ENCODE measurements at places on chromosomes 4 and X.

GRCh38 chr4:8225706-8226443 is 26.8 kb downstream of the SH3TC1 start:
- no peak for DNase-seq

DNA sequence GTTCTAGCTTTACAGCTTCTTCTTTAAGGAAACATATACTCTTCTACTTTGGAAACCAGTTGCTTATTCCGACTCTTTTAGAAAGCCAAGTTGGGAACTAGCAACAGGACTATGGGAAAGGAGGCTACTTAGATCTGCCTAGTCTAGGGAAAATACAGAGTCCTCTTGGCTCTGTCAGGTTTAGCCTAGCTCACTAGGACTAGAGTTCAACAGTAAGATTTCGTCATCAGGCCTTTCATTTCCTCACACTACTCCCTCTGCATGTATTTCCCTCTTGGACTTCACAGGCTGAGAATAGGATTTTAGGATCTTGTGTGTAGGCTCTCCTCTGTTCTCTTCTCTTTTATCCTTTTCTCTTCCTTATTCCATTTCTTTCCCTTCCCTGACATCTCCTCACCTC is 409.8 kb downstream of the AR start:
- no peak for DNase-seq

- no peak for DNase-seq
Measured at GRCh38 chr4:136651932-136652331, 880.4 kb downstream of the PCDH18 start.

- no peak for DNase-seq
Measured at GRCh38 chr4:125624951-125625350, 310.2 kb downstream of the FAT4 start.

DNA sequence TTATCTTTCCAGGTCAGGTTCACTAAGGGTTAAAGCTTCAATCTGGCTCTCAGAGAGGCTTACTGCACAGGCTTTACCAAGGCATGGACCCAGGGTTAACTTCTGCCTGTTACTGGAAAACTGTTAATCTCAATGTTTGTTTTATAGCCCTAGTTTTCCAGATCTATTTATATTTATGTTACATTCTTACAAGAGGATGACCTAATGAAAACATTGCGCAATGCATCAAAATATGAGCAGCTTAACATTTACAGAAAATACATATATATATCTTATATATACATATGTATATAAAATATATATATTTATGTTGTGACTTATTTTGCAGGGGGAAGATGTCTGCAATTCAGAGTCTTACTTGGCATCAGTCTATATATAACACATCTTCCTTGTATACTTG is 112.3 kb downstream of the PCDH19 start:
- no peak for DNase-seq

DNA sequence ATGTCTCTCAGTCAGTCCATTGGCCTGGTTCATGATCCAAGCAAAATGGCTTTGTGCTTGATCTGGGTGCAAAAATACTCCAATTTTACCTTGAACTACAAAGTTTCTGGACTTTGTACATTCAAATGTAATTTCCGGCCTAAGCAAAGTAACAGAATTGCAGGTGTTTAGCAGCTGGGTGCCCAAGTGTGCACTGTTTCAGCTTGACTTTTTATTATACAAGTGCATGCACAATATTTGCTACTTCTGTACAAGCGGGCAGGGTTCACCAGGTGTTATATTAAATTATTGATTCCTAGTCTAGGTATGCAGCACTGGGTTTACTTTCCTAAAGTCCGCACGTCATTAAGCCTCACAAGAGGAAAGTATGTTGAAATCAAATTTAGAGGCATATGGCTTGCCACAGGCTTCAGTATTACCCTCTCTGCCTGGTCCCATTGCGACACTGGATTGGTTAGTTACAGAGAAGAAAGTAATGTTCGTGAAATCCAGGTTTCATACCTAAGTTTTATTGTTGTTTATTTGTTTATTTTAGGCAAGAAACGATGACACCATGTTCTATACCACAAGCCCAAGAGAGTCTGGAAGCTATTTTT is 376.9 kb upstream of the CTSO start:
- no peak for DNase-seq

DNA sequence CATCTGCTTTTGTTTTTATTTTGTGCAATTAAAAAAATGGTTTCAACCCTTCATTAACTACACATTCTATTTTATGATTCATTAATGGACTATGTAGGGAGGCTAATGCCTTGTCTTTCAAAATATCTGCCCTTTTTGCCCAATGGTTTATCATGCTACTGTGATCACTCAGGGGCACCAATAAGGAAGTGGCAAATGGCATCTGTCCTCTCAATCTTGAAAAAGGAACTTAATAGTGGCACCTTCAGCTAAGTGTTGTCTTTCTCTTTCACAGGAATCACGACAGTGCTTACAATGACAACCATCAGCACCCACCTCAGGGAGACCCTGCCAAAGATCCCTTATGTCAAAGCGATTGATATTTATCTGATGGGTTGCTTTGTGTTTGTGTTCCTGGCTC is 57.1 kb downstream of the COMMD8 start:
- no peak for DNase-seq

DNA sequence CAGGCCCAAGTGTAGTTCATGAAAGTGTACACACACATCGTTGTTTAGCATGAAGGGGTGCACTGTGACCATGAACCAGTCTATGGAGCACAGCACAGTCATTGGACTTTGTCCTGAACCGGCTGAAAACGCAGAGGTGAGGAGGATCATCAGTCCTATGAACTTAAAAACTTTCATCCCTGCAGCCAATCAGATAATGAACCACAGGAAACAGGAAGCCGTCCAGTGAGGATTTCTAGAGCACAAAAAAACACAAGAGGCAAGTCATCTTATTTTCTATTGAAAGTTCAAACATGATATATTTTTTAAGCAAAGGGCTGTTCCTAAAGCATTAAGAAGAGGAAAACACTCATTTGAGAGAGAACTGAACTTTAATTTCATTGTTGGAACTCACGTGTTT is 91.8 kb downstream of the PLAC1 start:
- DNase-seq = no peak

DNA sequence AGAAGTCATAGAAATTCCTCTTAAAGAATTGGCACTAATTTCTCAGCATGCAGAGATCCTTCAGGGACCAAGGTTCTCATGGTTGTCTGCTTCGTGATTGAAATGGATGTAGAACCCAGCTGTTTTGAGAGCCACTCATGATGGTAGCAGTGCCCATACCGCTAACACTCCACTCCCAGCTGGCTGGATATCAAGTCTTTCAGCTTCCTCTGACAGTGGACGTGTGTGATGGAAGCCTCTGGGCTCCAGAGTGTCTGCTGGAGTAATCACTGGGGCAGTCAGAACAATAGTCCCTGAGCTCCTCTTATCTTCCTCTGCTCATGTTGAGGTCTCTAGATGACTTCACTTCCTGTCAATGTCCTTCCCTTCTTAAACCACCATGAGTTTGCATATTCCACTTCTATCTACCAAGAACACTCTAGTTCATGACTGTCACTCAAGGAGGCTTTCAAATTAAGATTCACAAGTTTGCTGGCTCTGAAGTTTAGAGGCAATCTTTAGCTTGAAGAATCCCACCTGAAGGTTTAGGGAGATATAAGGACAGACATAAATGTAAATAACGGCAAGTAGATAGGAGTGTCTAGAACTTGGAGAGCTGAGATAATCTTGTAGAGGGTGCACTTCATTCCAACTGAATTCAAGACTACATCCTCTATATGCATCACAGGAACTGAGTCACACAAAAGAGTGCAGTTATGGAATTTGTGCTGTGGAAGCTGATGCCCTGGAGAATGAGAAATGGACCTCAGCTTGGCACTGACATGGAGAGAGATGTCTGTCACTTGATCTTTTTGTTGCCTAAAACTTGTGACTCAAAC is 64.5 kb upstream of the WDR1 start:
- DNase-seq = no peak

DNA sequence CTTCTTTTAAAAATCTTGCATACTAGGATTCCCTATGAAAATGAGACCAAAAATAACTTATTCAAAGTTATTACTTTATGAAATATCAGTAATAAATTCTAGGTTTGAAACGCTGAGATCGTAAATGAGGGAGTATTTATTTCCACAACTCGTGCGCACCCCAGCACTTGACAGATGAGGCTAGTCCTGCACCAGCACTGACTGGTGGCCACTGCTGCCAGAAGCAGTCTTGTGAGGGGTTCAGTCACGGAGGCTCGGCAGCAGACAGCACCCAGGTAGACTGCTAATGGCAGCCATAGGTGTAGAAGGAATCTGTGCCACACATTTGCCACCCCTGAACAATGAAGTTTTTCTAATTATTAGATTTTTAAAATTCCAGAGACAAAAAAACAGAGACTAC is 248.7 kb downstream of the CAMK2D start:
- no peak for DNase-seq

GRCh38 chr4:146643812-146644401 is 5.2 kb downstream of the POU4F2 start:
- DNase-seq = peak; percentile 26

DNA sequence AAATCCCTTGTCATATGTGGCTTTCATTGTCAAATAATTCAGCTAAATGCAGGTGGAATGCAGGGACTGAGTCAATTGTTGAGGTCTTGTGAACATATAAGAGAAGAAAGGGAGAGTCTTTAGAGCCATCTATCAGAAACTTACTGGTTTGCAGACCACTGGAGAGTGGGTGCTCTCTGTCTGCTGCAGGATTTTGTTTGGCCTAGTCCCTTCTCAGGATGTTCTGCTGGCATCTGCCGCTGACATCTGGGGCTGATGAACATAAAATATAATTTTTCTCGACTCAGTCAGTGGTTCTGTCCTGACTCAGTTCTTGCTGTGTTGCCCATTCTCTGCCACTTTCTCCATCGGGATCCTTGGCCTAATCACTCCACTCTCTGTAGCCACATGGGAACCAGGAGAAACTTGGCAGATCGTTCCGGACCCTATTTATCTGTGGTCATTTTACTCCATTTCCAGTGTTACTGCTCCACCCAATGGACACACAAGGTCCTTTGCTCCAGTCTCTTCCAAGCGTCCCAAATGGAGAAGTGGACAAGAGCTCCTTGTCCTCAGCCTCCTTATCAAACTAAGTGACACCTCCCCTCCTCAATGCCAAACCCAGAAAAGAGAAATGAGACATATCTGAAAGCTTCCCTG is 436.2 kb downstream of the FAT4 start:
- DNase-seq = peak; percentile 51

DNA sequence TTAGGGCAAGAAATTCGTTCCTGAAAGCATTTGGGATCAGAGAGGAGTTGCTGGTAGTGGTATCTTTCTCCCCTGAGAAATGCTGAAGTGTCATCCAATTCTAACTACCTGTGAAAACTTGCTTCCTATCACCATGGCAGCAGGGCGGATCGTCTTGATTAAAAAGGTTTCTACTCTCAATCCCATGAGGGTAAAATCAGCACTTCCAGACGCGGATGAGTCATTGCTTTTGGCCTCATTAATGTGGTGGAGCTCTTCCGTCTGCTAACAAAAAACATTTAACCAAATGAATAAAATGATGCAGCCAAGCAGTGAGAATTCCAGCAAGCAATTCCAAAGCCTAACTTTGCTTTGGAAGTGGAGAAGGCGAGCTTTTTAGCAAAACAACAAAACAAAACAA is 325.6 kb downstream of the CAMK2D start:
- DNase-seq = peak; percentile 92

DNA sequence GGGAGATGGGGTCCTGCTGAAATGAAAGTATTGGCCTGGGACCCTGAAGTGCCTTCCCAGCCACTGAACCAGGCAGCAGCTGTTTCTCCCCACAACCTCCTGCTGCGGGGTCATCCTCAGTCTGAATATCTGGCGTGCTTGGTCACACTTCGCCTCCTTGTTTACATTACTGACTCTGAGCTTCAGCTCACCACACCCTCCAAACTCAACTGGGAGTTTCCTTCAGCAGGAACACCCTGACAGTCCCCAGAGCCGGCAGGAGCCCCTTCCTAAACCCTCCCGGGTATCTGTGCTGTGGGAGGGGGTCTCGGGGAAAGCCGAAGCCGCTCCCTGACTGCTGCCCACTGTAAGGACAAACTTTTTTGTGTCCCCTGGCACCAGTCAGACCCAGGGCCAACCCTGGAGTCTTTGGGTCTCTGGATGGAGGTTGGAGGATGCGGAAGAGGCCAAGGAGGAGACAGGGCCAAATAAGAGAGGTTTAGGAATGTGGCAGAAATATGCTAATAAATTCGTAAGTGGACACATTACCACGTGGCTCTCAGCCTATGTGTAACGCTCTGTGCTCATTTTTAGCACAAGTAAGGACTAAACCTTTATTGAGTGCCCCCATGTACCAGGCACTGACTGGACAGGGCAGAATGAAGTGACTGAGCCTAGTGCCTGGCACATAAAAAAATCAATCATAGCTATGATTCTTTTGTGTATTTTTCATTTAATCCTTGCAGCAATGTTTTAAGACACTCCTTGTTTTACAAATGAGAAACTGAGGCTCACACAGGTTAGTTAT is 20.7 kb downstream of the FHDC1 start:
- peak; percentile 23 for DNase-seq

DNA sequence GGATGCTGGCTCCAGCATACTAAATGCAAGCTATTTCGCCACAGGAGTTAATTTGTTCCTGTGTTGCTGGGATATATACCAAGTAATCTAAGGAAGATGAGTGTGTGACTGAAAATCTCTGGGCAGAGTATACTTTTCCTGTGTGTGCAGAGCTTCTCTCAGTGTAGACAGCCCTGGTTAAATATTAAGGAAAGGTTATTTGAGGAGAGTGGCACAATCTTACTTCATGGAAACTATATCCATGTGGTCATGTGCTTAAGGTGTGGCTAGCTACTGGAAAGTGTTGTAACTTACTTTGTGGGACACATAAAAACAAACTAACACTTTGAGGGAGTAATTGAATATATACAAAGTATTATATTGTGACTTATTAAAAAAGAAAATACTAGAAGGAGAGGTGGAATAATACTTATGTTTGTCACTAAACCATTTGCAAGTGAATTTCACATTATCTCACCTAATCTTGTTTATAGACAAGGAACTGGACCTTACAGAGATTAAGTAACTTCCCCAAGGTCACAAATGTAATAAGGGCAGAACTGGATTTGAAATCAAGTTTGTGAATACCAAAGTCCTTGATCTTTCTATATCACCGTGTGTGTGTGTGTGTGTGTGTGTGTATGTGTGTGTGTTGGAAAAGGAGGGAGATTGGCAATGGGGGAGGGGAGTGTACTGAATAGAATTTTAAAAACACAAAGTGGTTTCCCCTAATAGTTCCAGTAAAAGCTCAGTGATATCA is 408.2 kb upstream of the NR3C2 start:
- DNase-seq = no peak

DNA sequence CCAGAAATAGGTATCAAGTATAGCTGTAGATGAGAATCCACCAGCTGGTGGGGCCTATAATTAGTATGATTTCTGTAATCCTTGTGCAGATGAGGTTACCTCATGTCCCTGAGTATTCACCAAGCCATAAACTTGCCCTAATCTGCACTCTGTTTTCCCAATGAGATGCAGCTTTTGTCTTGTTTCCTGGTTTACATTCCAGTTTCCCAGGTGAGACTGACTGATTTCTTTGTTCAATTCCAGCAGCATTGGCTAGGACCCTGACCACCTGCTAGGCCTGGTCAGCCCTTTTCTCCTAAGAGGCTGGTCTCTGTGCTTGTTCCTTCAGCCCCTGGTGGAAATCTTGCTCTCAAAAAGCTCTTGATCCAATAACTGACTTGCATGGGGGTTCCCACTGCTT is 44.6 kb downstream of the GABRB1 start:
- DNase-seq = no peak
